ENCODE measurements at places on chromosomes 12 and 14.

- DNase-seq, result no peak
These were observed 33.3 kb downstream of the TDG start for GRCh38 chr12:103998976-103999375.

DNA sequence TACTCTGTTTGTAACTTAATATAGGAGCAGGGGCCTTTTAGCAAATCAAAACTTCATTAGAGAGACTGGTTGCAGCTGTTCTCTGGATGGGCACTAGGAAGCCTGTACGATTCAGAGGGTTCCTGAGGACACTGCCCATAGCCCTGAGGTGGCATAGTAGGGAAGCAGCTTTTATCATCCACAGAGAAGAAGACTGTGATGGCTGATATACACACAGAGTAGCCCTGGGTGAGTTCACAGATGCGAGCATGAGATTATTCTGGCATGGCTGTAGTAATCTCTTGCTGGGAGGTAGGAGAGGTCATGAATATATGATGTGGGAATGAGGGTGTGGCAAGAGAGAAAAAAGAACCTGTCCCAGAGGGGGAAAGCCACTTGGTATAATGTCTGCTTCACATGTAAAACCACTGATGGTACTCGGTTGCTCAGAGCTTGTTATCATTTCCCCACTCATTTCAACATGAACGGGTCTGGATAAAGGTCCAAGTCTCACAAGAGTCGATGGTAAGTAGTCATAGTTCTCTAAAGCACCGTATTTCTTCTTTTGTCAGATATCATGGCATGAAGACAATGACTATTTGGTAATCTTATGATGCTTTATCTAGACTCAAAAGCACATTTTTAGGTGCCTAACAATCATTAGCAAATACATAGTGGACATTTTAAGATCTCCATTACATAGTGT lies 52.0 kb downstream of the PEBP1 start:
- no peak for DNase-seq

- no peak for DNase-seq
These were observed 218.4 kb downstream of the BCAT1 start for GRCh38 chr12:24730489-24730896.

GRCh38 chr14:51107801-51108200 lies 12.9 kb upstream of the TRIM9 start:
- DNase-seq, result no peak

DNA sequence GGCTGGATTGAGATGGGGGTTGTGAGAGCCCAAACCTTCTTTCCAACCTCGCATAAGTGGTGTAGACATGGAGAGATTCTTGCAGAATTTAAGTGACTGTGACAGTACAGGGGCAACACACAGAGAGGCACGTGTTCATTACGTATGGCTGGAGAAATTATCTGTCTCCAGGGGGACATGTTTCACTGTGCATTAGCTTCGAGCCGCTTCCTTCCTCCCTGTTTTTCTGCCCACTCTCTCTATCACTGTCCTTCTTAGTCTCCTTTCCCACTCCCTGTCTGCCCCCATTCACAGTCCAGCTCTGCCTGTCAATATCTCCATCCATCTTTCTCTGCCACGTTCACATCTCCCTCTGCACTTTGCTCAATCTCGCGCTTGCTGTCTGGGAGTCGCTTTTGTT lies 11.5 kb upstream of the C14orf93 start:
- no peak for DNase-seq

DNA sequence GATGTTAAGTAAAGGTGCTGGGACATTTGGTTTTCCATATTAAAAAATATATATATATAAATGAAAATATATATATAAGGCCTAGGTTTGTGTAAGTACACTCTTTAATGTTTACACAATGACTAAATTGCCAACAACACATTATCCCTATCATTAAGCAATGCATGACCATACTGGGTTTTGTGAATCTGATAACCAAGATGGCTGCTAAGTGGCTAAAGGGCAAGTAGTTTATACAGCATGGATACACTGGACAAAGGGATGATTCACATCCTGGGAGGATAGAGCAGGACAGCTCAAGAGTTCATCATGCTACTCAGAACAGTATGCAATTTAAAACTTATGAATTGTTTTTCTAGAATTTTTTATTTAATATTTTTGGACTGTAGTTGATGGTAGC lies 89.3 kb downstream of the FIGNL2 start:
- DNase-seq, result no peak

GRCh38 chr14:102893452-102893851 lies 29.0 kb upstream of the AMN start:
- DNase-seq, result no peak

DNA sequence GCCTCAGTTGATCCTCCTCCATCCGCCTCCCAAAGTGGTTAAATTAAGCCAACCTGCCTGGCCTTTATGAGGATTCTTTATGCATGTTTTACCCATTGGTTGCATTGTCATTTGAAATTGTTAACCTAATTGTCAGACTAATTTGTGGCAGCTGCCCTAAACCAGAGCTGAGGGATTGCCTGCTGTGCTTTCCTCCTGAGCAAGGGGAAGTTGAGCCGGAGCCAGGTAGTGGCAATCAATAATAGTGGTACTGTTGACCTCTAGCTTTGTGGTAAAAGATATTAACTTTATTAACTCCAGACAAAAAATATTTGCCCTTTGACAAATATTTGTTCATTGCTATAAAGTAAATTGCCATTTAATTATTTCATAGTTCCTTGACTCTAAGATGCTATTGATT lies 5.6 kb upstream of the HEBP1 start:
- no peak for DNase-seq

GRCh38 chr12:42468341-42468821 lies 121.2 kb downstream of the PRICKLE1 start:
- DNase-seq, result no peak

DNA sequence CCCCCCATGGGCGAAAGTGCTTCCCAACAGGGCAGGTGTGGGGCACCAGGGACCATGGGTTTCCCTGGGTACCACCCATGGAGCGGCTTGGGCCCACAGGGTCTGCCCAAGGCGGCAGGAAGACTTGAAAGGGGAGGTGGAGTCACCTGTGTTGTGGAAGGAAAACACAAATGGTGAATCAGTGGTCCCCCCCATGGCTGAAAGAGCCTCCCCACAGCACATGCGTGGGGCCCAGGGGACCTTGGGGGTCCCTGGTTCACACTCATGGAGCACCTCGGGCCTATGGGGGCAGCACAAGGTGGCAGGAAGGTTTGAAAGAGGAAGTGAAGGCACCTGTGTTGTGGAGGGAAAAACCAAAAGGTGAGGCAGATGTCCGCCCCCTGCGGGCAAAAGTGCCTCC lies 581.9 kb downstream of the ALG10 start:
- DNase-seq, result no peak

- no peak for DNase-seq
These were observed 99.9 kb downstream of the PHETA1 start for GRCh38 chr12:111268738-111269572.

- no peak for DNase-seq
These were observed 33.3 kb upstream of the CCDC198 start for GRCh38 chr14:57526942-57527341.

DNA sequence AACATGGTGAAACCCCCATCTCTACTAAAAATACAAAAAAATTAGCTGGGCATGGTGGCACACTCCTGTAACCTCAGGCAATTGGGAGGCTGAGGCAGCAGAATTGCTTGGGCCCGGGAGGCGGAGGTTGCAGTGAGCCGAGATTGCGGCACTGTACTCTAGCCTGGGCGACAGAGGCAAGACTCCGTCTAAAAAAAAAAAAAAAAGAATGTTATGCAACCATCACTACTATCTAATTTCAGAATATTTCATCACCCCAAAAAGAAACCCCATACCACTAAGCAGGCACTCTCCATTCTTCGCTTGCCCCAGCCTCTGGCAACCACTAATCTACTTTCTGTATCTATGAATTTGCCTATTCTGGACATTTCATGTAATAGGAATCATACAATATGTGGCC lies 68.8 kb upstream of the AMN start:
- DNase-seq, result no peak

GRCh38 chr14:89340200-89341181 lies 76.5 kb downstream of the FOXN3 start:
- no peak for DNase-seq

GRCh38 chr12:130872179-130873096 lies 572 bp downstream of the RAN start:
- peak; percentile 34 for DNase-seq

- DNase-seq, result no peak
These were observed 117.6 kb downstream of the SLC35F4 start for GRCh38 chr14:57748279-57748678.

- no peak for DNase-seq
These were observed 28.2 kb upstream of the PEX5 start for GRCh38 chr12:7161327-7161726.

GRCh38 chr12:65367396-65367795 lies 88.9 kb downstream of the MSRB3 start:
- DNase-seq, result no peak

DNA sequence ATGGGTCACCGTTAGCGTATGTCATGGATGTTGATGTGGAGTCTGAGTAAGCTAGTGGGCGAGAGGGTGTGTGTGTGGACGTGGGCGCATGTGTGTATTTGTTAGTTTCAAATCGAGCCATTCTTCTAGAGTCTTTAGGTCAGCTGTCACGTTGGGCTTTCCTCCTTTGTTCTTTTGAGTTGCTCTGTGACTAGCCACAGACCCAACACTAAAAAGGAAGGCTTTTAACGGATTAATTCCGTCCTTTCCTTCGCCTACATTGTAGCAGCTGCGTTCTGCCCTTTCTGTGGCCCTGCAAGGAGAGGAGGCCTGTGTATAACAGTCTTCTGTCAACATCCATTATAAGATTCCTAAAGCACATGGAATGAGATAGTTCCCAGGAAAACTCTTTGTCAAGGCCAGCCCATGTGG lies 117.2 kb upstream of the DNM1L start:
- DNase-seq, result no peak

GRCh38 chr14:67446371-67447032 lies 34.5 kb upstream of the PLEK2 start:
- no peak for DNase-seq

GRCh38 chr14:101957406-101958234 lies 6.8 kb upstream of the DYNC1H1 start:
- DNase-seq, result no peak

DNA sequence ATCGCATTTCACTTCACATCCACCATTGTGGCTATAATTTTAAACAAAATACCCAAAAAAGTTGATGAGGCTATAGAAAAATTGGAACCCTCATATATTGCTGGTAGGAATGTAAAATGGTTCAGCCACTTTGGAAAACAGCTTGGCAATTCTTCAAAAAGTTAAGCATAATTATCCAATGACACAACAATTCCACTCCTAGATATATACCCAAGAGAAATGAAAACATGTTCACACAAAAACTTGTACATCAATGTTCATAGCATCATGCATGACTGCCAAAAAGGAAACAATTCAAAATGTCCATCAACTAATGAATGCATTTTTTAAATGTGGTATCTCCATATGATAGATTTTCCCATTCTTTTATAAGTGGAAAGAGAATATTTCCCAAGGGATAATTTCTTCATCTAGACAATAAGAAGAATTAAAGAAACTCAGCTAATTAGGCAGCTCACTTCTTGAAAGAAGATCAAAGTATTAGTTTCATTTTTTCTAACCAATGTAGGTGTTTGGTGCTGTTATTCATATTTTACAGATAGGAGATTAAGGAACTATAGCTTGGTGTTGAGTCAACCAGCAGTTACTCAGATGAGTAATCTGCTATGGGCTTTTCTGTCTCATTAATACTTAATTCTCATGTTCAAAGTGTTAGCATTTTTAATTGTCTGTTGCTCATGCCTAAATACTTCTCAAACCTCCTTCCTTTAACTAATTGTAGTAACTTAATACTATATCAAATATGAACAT lies 32.8 kb downstream of the YEATS4 start:
- DNase-seq, result no peak

DNA sequence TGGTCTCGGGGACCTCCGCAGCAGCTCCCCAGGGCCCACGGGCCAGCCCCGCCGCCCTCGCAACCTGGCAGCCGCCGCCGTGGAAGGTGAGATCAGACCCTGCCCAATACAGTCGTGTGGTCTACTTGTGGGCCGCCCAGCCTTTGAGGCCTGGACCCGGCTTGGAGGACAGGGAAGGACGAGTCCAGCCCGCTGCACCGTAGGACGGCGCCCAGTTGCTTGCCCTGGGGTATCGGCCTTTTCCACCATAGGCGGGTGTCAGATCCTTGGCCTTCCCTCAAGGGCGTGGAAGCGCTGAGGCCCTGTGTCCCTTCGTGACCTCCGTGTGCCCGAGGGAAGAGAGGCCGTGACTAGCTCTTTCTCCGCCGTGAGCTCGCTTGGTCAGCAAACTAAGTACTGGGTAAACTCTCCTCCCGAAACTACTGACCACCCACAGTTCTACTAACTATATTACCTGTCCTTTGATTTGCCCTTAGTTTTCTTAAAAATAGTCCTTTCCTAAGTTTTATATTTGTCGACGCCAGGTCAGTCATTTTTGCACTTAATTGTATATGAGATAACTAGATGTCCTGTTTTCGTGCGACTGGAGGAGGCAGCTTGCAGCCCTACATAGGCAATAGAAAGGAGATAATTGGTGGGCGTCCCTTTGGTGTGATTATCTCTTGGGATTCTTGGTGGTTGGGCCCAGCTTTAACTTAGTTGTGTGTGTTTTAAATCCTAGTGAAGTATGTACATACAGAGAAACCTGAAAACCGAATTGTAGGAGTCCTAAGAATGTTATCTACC lies 757 bp downstream of the SLC25A3 start:
- DNase-seq, result no peak

DNA sequence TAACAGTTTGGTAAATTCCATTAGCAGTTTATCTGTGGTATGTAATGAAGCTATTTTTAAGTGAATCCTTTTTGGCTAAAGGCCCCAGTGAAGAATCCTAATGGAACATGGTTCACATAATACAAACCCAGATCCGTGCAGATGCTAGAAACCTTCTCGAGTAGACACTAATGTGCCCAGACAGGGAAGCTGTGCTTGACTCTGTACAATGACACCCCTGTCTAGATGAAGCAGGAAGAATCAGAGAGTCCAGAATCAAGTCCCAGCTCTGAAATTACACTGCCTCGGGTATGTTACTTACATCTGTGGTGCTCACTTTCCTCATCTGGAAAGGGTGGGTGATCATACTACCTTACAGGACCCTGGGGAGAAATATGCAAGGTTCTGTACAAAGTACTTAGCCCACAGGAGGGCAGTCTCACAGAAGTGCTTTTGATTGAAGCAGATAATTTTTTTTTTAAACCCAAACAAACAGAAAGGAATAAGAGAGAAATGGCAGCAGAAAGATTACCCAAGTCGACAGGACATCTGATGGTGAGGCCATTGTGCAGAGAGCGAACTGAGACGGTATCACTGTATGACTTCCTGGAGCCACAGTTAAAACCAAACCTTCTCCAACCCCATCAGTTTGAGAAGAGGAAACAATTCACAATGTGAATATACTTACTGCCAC lies 8.5 kb downstream of the CRACR2A start:
- no peak for DNase-seq

GRCh38 chr14:56552615-56553014 lies 27.0 kb upstream of the TMEM260 start:
- DNase-seq, result no peak

DNA sequence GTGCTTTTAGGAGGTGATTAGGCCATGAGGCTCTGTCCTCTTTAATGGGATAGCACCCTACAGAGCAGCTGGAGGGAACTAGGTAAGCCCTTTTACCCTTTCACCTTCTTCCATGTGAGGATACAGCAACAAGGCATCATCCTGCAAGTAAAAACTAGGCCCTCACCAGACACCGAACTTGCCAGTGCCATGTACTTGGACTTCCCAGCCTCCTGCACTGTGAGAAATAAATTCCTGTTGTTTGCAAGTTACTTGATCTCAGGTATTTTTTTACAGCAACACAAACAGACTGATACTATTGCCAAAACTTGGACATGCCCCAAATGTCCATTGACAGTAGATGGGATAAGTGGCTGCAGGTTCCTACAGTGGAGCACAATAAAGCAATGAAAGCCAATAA lies 85.8 kb upstream of the MAP1LC3B2 start:
- no peak for DNase-seq

- no peak for DNase-seq
These were observed 41.8 kb downstream of the EFCAB11 start for GRCh38 chr14:89912667-89913211.
